ENCODE measurements at places on chromosomes 1 and 21. TPM values are rescaled to one million over a fixed set of nuclear protein-coding genes. Genes with fewer than 3 reads are reported as not detected.

The TCP10L gene
- 2.1 TPM for total RNA-seq

The ZNF648 gene
- 0.07 TPM for total RNA-seq

The PLA2G2D gene
- not detected for total RNA-seq

The CYP4A11 gene
- not detected for total RNA-seq

The TMEM269 gene
- not detected for total RNA-seq

The CLDN14 gene
- not detected for total RNA-seq

The HSD11B1 gene
- total RNA-seq, result not detected

The TDRD10 gene
- total RNA-seq, result 0.65 TPM

The PGLYRP3 gene
- total RNA-seq, result not detected

The KCNJ9 gene
- total RNA-seq, result not detected

The LCE1A gene
- not detected for total RNA-seq

The ADCY10 gene
- total RNA-seq, result 0.28 TPM

The KISS1 gene
- 1.3 TPM for total RNA-seq

The MNDA gene
- total RNA-seq, result 3.8 TPM

The PLA2G2F gene
- total RNA-seq, result not detected

The KCNT2 gene
- 0.49 TPM for total RNA-seq

The TLCD4 gene
- total RNA-seq, result 77.3 TPM

The CASQ1 gene
- not detected for total RNA-seq

The CGN gene
- total RNA-seq, result 247 TPM

The SPATC1L gene
- total RNA-seq, result 4.6 TPM

The TDRD5 gene
- 0.92 TPM for total RNA-seq

The ZNF644 gene
- total RNA-seq, result 53.7 TPM

The NUP210L gene
- not detected for total RNA-seq

The FMO3 gene
- 0.38 TPM for total RNA-seq

Data from mucosa of descending colon (tissue), 3 donors.